Nephron progenitor cell (in vitro differentiated cells): ENCODE measurements at places on chromosomes 4 and X.

GRCh38 chr4:30754021-30754420 is 33.9 kb downstream of the PCDH7 start:
- DNase-seq: no peak

GRCh38 chr4:107666134-107666533 is 53.9 kb downstream of the PAPSS1 start:
- no peak for DNase-seq

DNA sequence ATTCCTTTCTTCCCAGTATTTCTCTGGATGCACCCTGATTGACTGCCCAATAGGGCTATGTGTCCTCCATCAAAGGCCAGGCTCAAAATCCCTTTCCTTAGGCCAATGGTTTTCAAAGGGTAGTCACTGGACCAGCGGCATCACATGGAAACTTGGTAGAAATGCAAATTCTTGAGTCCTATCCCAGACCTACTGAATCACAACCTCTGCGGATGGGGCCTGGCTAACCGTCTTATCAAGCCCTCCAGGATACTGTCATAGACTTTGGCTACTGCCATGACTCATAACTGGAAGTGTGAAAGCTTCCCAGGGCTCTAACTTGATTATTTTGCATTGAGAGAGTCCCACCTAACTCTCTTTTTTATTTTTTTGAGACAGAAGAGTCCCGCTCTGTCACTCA is 71.9 kb upstream of the TFDP3 start:
- DNase-seq: no peak

DNA sequence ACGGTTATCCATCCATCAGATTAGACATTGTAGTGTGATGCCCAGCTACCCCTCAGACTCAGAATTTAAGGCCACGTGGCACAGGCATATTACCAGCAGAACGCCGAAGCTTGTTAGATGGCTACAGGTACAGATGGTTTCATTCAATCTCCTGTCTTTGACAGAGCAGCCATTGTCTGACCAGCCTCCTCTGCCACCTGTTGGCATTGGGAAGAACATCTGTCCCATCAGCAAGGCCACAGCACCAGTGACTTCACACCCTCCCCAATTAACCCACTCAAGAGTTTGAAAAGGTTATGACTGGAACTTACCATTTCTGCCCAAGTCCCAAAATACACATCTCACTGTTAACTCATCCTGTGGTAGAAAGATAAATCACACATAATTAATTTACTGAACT is 22.0 kb upstream of the PHKA2 start:
- DNase-seq: no peak

GRCh38 chrX:18702362-18703195 is 4.9 kb upstream of the PPEF1 start:
- DNase-seq: no peak

DNA sequence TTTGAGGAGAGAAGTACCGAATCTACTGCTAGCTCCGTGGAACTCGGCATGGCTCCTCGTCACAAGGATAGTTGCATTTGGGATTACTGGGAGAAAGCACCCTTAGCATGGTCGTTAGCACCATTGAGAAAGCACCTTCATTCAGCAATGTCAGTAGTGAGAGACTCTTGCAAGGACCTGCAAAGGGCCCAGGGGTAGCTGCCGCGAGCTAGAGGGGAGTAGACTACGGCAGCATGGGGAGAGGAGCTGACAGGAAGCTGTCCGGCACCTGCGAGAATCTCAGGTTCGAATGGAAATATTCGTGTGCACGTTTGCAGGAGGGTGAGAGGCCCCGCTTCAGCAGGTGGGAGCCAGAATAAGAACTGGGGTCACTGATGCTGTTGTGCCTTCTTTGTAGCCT is 20.2 kb downstream of the TLR10 start:
- no peak for DNase-seq

DNA sequence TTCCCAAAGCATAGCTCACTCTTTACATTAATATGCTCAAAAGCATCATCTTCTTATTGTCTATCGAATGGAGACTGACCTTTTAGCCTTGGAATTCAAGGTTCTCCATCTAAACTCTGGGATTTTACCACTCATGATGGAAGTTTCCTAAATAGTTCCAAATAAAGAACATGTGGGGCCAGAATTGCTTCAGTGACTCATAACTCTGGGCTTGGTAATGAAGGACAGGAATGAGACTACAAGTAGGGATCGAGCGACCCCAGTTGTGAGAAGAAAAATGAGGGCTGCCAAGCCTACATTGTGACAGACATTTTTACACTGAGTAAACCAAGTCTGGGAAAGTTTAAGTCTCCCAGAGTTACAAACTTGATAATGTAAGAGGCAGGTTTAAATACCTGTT is 269.9 kb downstream of the CBLL2 start:
- DNase-seq: no peak
